ENCODE measurements at places on chromosomes 5 and 9.
A peak's percentile ranks its signal among the peaks of the same experiment; 100 is the strongest.

- DNase-seq: no peak
Measured at GRCh38 chr5:85140471-85140870, 755.8 kb upstream of the EDIL3 start.

GRCh38 chr9:136074706-136075105 is 20.4 kb downstream of the NACC2 start:
- DNase-seq: no peak

DNA sequence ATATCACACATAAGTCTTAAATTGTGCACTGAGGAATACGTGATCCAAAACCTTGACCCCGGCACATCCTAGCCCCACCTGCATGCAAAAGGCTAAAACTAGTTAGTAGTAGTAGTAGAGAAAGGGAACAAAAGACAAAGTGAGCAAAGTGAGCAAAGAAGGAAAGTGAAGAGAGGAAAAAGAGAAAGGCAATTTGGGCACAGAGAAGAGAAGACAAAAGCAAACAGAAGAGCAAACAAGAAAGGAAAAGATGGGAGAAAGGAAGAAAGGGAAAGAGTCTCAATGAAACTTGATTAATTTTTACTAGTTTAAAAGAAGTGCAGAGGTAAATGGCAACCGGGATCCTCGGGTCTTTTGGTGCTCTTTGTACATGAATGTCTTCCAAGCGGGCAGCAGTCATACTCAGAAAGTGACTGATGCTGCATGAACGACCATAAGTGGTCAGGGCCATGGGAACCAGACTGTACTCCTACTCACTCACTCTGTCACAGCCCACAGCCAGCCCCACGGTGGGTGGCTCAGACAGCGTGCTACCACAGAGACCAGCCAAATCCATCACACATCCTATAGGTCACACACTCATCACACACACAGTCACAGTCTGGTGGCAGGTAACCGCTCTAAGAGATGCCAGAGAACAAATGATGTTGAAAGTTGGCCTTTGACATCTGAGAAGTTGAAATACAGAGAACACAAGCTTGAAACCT is 203.9 kb downstream of the FBN2 start:
- DNase-seq: no peak

DNA sequence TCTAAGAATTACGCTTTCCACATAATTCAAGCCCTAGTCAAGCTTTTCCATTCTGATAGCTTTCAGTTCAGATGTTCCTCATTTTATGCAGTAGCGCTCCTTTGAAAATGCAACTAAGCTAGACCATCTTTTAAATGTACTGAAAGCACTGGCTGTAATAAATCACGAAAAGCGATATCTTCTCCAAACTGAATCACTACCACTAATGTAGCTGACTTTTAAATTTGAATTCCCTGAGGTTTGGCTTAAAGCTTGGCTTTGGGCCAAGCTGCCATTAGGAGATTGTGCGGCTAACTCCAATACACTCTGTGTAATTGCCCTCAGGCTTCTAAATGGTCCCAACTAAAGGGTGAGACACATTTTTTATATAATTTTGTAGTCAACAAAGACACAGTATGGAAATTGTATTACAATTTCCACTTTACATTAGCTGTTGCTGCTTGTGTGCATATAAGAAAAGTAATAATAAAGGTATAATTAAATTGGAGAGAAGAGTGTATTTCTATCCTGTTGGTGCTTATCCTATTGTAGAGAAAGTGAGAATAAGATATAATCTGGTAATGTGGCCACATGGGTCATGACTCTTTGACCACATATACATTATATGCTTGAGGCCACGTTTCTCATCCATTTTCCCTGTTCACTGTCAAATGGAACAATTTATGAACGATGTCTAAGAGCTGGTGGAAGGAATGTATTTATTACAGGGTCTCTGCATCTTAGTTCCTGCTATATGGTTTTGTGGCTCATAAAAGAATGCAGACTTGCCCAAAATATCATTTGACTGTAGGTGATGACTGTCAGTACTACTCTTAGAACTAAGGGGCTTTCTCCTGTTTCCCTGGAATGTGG is 118.7 kb upstream of the TAF11L2 start:
- peak; percentile 57 for DNase-seq

GRCh38 chr9:92706218-92706940 is 36.4 kb upstream of the IPPK start:
- DNase-seq: no peak

DNA sequence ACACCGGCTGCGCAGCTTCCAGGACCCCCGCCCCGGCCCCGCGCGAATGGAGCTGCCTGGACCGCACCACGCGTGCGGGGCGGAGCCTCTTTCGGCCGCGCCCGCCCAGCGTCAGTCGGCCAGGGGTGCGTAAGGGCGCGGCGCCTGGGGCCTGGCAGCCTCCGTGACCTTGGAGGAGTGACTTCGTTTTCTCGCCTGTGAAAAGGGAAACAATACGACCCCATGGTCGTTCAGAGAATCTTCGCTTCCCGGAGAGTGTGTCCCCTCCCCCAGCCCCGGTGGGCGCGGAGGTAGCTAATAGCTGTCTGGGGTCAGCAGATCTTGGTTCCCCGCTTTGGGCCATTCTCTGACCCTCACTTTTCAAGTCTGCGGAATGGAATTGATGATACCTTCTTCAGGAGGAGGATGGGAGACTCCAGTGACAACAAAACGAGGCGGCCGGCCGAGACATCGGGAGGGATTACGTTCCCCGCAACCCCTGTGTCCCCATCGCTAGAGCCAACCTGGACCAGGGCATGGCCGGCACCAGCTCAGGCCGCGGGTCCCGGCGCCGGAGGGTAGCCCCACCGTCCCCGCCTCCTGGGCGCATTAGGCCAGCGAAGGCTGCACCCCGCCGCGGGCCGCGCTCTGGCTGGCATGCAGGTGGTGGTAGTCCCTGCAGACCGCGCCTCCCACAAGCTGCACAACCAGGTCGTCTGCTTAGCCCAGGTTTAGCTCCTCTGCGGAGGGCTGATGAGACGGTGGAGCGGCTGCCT is 5.5 kb upstream of the CDHR2 start:
- DNase-seq: peak; percentile 69

- DNase-seq: no peak
Measured at GRCh38 chr5:40260361-40260760, 419.4 kb upstream of the PTGER4 start.

- no peak for DNase-seq
Measured at GRCh38 chr5:37889612-37890317, 49.9 kb upstream of the GDNF start.

DNA sequence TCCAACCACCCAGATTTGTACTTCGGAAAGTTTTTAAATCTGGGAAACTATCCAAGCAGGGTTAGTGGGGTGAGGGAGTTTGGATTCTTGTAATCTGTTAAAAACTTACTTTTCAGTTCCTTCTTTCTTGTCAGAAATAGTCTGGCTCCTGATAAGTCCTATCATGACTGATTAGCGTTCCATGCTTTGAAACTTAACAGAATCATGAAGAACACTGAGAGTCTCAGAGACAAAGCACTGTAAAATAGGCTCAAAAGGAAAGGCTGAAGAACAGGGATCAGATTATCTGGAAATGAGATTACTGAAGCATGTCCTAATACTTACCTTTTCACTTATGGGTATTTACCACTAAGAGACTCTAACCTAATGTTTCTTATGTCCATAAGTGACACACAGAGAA is 242.5 kb downstream of the ARRDC3 start:
- no peak for DNase-seq

DNA sequence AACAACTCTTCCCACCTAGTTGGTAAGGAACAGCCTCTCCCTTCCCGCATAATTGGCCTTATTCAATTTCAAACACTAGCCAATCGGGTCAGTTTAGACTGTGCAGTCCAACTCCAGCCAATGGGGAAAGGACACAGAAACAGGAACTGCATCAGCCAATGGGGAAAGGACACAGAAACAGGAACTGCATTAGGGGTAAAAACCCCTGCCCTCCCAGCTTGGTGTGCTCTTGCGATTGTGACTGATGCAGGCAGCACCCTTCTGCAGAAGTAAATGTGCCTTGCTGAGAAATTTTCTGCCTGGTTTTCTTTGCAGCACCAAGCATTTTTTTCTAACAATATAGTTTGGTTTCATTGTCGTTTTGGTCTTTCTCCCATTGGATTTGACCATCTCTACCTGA is 8.5 kb upstream of the GLT6D1 start:
- no peak for DNase-seq

- DNase-seq: no peak
Measured at GRCh38 chr5:167753725-167754490, 537.5 kb upstream of the WWC1 start.

DNA sequence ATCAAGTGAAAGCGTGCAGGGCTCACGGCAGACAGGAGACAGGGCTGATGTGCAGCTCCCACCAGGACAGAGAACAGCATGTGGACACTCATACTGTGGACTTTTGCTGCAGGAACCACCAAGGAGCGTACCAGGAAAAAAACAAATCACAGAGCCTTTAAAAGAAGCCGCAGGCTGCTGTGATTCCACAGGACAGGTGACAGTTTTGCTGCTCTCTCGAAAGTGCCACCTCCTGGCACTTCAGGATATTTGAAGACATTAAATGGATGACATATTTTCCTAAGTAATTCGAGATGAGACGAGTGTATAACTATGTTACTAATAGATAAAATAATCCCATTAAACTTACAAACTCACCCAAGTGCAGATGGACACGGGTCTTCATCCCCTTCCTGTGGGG is 29.3 kb downstream of the ZDHHC11 start:
- DNase-seq: no peak

DNA sequence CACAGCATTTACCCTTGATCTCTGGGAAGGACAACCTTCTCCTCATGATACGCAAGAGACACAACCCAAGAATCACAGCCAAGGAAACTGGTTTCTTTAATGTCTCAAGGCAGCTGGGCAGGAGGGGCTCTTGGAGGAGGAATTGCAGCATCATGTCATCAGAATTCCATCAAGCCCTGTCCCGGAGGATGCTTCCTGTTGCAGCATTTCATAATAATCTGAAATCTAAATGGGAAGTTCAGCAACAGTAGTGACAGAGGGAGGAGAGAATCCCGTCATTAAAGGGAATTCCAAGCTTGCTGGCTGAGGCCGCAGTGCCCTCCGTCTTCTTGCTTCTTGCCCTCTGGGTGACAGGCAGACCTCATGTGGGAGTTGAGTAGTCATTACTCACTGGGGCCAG is 192.7 kb downstream of the TENT4A start:
- no peak for DNase-seq

GRCh38 chr5:66337626-66338226 is 193.6 kb downstream of the SREK1 start:
- no peak for DNase-seq

DNA sequence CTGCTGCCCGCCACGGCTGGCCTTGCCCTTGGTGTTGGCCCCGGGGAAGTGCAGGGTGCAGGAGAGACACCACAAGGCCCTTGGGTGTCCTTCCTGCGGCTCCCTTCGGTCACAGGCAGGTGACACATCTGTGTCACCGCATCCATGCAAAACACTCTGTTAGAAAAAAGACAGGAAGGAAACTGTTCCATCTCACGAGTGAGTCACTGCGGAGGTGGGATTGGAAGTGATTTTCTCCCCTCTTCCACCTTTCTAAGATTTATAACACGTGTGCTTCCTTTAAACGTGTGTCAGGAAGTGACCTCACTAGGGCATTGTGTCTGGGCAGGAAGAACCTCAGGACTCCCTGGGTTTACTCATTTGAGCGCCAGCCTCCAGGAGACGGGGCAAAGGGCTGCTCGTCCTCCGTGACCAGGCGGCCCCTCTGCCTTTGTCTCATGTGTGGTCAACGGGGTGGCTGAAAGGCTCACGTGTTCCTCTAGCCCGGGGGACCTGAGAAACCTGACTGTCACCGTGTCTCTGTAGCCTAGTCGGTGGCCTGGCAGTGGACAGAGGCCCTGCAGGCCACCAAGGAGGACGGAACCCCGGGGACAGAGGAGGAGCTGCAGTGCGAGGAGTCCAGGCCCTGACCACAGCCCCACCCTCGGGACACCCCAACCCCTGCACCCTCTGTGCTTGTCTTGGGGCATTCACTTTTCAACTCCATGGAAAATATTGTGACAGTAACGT is 4.9 kb upstream of the LCN1 start:
- DNase-seq: no peak

GRCh38 chr9:103941104-103941503 is 153.0 kb upstream of the SMC2 start:
- no peak for DNase-seq

- DNase-seq: no peak
Measured at GRCh38 chr9:25396828-25397227, 281.4 kb downstream of the TUSC1 start.

DNA sequence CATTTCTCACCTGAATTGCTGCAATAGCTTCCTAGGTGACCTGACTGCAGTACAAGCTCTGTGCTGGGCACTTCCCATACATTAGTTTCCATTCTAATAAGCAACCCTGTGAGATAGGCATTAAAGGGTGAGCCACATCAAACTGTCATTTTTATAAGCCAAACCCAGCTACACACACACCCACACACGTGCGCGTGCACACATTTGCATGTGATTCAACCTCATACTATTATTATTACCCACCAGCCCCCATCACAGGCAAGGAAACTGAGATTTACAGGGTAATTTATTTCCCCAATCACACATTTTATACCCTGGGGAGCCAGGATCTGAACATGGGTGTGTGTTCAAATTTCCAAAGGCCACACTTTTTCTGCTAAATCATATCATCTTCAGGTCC is 93.6 kb downstream of the TTLL11 start:
- DNase-seq: no peak

DNA sequence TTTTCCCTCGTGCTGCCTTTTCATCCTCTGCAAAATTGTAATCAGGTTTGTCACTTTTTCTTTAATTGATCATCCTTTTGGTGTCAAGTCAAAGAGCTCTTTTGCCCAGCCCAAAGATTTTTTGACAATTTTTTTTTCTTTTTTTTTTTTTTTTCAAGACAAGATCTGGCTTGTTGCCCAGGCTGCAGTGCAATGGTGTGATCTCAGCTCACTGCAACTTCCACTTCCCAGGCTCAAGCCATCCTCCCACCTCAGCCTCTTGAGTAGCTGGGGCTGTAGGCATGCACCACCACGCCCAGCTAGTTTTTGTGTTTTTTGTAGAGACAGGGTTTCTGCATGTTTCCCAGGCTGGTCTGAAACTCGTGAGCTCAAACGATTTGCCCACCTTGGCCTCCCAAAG is 36.7 kb downstream of the CDK7 start:
- DNase-seq: no peak

DNA sequence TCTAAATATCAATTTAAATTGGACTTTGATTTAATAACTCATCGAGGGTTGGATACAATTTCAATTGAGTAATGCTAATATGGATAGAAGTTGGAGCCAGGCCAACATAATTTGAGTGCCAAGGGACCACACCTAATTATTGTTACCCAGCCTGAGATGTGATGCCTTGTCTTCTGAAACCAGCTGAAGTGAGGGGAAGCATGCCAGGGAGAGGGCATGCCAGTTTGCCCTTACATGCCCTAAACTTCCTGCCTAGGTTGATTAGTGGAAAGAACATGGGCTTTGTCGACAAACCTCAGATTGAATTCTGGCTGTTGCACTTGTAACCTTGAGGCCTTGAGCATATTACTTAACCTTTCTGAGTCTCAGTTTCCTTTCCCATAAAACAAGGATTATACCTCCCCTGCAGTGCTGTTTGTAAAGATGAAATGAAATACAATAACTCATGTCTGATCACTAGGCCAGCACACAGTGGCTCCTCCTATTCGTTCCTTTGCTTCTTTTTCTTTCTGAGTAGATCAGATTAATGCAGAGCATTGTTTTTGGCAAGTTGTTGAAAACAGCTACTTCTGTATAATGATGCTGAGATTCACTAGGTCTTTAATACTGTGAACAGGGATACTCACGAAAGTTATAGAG is 412.8 kb downstream of the TLE4 start:
- no peak for DNase-seq

GRCh38 chr5:170162631-170163321 is 57.1 kb downstream of the FOXI1 start:
- DNase-seq: no peak
